ENCODE measurements at places on chromosomes 6 and 20. TPM values are rescaled to one million over a fixed set of nuclear protein-coding genes. Genes with fewer than 3 reads are reported as not detected.

GRCh38 chr20:61778495-61778863 is 287.2 kb downstream of the TAF4 start:
- no peak overlapping the region for H3K27ac ChIP-seq
- H3K4me3 ChIP-seq, result no peak overlapping the region
- 0 out of 2 replicates have a peak, but pooled peaks cover 3% of the 10 kb centered on the region for H3K27me3 ChIP-seq
- DNase-seq, result no peak
- H3K4me1 ChIP-seq, result no peaks in the 10 kb centered on the region

DNA sequence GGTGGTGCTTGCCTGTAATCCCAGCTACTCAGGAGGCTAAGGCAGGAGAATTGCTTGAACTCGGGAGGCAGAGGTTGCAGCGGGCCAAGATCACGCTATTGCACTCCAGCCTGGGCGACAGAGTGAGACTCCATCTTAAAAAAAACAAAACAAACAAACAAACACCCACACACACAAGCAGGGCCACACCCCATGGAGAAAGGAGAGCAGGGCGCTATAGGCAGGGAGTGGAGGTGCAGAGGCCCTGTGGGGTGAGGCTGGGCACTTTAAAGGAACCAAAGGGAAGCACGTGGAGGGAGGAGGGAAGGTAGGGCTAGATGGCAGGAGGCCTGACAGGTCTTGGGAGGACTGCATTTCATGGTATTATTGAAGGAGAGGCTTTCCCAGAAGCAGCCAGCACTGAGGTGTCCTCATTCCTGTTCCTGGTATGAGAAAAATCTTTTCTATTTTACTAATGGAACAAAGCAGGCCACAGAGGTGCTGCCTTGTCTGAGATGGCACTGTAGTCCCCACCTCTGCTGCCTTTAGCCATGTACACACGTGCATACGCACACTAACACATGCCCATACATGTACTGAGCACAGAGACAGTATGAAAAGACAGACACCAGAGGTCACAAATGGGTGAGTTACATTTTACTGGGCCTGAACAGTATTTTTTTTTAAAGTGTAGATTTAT is 44.0 kb downstream of the BCAS4 start:
- peaks cover 52% of the 10 kb centered on the region for H3K36me3 ChIP-seq
- H3K27me3 ChIP-seq, result no peaks in the 10 kb centered on the region
- DNase-seq, result no peak
- peaks cover 67% of the 10 kb centered on the region for H3K4me1 ChIP-seq

DNA sequence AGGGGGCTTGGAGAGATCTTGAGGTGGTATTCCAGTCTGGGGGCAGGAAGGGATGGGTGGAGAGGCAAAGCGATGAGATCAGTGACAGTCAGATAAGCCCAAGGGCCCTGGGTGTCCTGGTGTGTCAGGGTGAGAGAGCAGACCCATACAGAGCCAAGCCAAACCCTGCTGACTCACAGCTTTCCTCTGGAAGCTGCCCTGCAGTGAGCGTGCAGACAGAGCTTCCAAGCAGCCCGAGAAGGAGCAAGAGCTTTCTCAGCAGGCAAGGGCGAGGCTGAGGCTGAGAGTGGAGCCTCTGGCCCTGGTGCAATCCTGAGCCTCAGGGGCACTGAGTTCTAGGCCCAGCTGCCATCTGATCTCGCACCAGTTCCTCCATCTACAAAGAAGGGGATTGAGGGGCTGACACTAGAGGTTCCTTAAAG is 91.1 kb upstream of the HIVEP1 start:
- no peak for DNase-seq
- H3K36me3 ChIP-seq, result no peaks in the 10 kb centered on the region
- H3K4me3 ChIP-seq, result no peak overlapping the region
- no peaks in the 10 kb centered on the region for H3K4me1 ChIP-seq

DNA sequence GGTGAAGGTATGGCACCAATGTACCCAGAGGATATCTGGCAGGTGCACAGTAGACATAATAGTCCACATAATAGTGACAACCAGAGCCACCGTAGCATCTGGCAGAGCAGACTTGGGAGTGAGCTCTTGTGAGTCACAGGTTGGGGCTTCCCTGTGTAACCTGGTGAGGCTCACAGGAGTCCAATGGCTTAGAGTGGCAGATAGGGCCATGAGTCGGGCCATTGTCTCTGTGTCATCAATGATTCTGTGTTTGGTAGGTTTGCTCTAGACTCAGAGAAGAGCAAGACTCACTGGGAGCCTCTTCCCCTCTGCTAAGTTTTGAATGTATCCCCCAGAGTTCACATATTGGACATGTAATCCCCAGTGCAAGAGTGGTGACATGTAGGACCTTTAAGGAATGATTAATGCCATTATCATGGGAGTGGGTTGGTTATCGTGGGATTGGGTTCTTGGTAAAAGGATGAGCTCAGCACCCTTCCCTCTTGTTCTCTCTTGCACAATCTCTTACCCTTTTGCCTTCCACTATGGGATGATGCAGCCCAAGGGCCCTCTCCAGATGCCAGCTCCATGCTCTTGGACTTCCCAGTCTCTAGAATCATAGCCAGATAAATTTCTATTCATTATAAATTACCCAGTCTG is 22.6 kb upstream of the SIRPA start:
- DNase-seq, result no peak
- peaks cover 30% of the 10 kb centered on the region for H3K4me1 ChIP-seq
- H3K36me3 ChIP-seq, result no peaks in the 10 kb centered on the region
- no peak overlapping the region for H3K4me3 ChIP-seq

DNA sequence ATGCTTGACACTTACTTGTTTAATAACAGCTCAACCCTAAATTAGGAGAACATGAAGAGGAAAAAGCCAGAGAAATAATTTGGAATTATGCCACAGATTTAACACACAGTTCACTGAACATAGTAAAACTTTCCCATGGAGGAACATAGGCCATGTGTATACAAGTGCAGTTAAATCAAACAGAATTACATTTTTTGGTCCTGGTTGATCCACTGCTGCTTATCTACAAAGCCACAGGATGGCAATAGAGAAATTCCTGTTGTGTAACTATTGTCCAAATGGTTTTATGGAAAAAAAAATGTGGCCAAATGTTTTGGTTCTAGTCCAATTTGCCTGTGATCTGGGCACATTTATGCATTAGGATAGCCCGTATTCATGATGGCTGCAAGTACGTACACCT is 136.8 kb downstream of the ALDH8A1 start:
- no peak overlapping the region for H3K4me3 ChIP-seq
- no peaks in the 10 kb centered on the region for H3K27me3 ChIP-seq
- H3K27ac ChIP-seq, result no peak overlapping the region
- no peaks in the 10 kb centered on the region for H3K4me1 ChIP-seq

- no peak overlapping the region for H3K4me3 ChIP-seq
- no peaks in the 10 kb centered on the region for H3K27me3 ChIP-seq
- H3K4me1 ChIP-seq, result no peaks in the 10 kb centered on the region
- DNase-seq, result no peak
- H3K27ac ChIP-seq, result no peak overlapping the region
Observed at GRCh38 chr6:105474234-105474633, 71.4 kb upstream of the PREP start.

DNA sequence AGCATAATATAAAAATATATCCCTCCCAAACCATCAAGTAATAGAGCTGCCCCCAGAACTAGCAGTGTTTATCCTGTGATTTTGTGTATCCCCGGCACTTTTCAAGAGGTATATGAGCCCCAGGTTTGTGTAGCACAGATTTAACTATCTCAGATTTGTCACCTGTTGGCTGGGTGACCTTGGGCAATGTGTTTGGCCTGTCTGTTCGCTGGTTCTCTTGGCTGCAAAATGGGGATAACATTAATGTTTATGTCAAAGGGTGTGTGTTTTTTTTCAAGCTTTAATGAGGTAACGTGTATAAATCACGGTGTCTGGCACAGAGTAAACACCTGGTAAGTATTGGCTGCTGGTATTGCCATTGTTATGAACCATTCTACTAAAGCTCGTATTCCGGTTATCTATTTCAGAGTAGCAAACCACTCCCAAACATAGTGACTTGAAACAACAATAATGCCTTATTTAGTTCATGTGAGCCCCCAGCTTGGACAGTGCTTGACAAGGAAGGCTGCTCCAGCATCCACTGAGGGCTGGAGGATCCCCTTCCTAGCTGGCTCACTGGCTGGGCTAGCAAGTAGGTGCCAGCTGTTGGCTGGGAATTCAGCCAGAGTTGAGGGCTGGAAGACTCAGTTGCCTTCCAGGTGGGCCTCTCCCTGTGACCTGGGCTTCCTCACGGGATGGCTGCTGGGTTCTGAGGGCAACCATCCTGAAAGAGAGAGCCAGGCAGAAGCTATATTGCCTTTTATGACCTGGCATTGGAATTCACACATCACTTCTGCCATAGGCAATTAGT is 36.2 kb downstream of the PDRG1 start:
- no peak overlapping the region for H3K27ac ChIP-seq
- H3K4me1 ChIP-seq, result peaks cover 7% of the 10 kb centered on the region
- DNase-seq, result no peak
- H3K4me3 ChIP-seq, result no peak overlapping the region
- no peaks in the 10 kb centered on the region for H3K36me3 ChIP-seq
- no peaks in the 10 kb centered on the region for H3K27me3 ChIP-seq

DNA sequence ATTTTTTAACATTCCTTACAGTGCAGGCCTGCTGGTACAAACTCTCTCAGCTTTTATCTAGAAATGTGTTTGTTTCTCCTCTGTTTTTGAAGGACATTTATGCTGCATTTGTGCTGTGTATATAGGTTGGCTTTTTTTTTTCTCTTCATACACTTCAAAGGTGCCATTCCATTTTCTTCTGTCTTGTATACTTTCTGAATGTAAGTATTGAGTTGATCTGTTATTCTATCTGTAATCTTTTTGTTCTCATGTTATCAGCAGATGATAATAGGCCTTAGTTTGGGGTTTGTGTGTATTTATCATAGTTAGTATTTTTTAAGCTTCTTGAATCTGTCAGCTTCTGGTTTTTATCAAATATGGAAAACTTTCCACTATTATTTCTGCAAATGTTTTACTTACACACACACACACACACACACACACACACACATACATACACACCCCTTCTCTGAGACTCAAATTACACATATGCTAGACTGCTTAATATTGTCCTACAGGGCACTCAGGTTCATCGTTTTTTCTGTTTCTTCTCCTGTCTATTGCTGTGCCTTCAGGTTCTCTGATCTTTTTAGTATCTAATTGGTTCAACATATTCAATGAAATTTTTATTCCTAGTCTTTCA is 74.6 kb downstream of the RPP40 start:
- no peak for DNase-seq
- H3K27me3 ChIP-seq, result no peaks in the 10 kb centered on the region
- no peak overlapping the region for H3K4me3 ChIP-seq
- no peaks in the 10 kb centered on the region for H3K36me3 ChIP-seq

- H3K36me3 ChIP-seq, result no peaks in the 10 kb centered on the region
- no peak overlapping the region for H3K27ac ChIP-seq
- H3K4me1 ChIP-seq, result no peaks in the 10 kb centered on the region
- DNase-seq, result no peak
- no peaks in the 10 kb centered on the region for H3K27me3 ChIP-seq
Observed at GRCh38 chr20:59735486-59735885, 131.1 kb downstream of the PHACTR3 start.

DNA sequence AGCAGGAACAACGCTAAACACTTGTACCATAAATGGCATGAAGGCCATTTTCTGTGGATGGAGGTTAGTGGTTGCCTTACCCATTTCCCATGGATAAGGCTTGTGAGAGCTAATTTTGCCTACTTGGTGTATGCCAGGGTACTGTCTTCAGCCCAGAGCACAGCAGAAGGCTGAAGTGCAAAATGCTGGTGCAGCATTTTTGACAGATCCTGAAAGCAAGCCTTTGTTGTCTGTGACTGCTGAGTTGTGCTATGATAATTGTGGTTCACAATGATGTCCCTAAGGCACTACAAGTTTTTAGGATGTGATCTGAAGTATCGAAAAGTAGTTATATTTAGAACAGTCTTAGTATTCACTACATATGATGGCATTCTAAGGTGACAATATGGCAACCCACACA is 14.7 kb upstream of the HMGN3 start:
- no peak overlapping the region for H3K27ac ChIP-seq
- no peak overlapping the region for H3K4me3 ChIP-seq
- peaks cover 11% of the 10 kb centered on the region for H3K4me1 ChIP-seq
- no peaks in the 10 kb centered on the region for H3K36me3 ChIP-seq
- no peaks in the 10 kb centered on the region for H3K27me3 ChIP-seq

- no peaks in the 10 kb centered on the region for H3K4me1 ChIP-seq
- DNase-seq, result no peak
- H3K4me3 ChIP-seq, result no peak overlapping the region
- no peaks in the 10 kb centered on the region for H3K27me3 ChIP-seq
- H3K36me3 ChIP-seq, result no peaks in the 10 kb centered on the region
- H3K27ac ChIP-seq, result no peak overlapping the region
Observed at GRCh38 chr20:1786486-1786885, 108.7 kb upstream of the SIRPA start.

DNA sequence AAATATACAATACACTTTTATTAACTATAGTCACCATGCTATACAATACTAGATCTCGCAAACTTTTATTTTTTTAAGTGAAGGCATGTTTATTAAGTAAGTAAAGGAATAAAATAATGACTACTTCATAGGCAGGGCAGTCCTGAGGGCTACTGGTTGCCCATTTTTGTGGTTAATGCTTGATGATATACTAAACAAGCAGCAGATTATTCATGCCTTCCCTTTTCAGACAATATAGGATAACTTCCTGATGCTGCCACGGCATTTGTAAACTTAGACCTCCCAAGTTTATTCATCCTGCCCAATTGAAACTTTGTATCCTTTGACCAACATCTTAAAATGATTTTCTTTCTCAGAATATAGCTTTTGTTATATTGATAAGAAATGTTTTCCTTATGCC is 24.7 kb upstream of the HIVEP1 start:
- no peak overlapping the region for H3K4me3 ChIP-seq
- DNase-seq, result no peak
- no peaks in the 10 kb centered on the region for H3K27me3 ChIP-seq
- H3K36me3 ChIP-seq, result no peaks in the 10 kb centered on the region

DNA sequence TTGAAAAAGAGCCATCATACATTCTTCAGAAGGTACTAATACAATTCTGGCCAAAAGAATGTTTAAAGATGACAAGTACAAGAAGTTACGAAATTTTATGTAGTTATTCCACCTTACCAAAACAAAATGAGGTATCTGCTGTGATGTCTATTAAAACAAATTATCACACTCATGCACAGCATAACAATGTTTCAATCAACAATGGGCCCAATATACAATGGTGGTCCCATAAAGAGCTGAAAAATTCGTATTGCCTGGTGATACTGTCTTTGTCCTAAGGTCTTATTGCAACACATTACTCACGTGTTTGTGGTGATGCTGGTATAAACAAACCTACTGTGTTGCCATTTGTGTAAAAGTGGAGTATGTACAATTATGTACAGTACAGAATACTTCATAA is 3.6 kb upstream of the NUP153 start:
- no peaks in the 10 kb centered on the region for H3K27me3 ChIP-seq
- peaks cover 7% of the 10 kb centered on the region for H3K4me1 ChIP-seq
- no peak overlapping the region for H3K4me3 ChIP-seq
- DNase-seq, result no peak

GRCh38 chr6:118589649-118590365 is 41.7 kb downstream of the PLN start:
- no peak overlapping the region for H3K27ac ChIP-seq
- H3K4me1 ChIP-seq, result peaks cover 7% of the 10 kb centered on the region
- H3K36me3 ChIP-seq, result no peaks in the 10 kb centered on the region
- DNase-seq, result no peak
- no peak overlapping the region for H3K4me3 ChIP-seq

ECT2L gene
- total RNA-seq, result not detected

PRPH2 gene
- total RNA-seq, result not detected

MYCT1 gene
- total RNA-seq, result not detected

SGK2 gene
- not detected for total RNA-seq

VWA7 gene
- total RNA-seq, result 0.34 TPM

ABHD16B gene
- total RNA-seq, result not detected

CLVS2 gene
- total RNA-seq, result not detected

TEAD3 gene
- total RNA-seq, result not detected

MRAP2 gene
- not detected for total RNA-seq

RNF144B gene
- total RNA-seq, result 36.4 TPM

TRIM31 gene
- total RNA-seq, result not detected

All from Karpas-422 (cell line).